ENCODE measurements at places on chromosomes 16 and 17.

DNA sequence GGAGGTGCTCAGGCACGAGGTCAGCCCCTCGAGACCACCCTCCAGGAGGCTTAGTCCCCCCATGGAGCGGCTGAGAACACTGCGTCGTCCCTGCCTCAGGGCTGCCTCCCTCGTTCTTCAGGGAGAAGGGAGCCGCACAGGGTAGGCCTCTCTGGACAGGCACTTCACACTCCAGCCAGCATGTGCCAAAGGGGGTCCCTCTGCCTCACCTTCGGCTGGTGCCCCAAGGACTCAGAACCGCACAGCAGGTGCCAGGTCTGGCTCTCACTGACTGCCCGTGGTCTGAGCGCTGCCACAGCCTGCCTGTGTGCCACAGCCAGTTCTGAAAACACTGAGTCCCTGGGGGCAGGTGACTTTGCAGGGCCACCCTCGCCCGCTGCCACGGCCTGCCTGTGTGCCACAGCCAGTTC is 7.1 kb downstream of the P2RX5 start:
- no peak for DNase-seq

- DNase-seq: no peak
Measured at GRCh38 chr17:6796017-6796886, 20.2 kb downstream of the FBXO39 start.

DNA sequence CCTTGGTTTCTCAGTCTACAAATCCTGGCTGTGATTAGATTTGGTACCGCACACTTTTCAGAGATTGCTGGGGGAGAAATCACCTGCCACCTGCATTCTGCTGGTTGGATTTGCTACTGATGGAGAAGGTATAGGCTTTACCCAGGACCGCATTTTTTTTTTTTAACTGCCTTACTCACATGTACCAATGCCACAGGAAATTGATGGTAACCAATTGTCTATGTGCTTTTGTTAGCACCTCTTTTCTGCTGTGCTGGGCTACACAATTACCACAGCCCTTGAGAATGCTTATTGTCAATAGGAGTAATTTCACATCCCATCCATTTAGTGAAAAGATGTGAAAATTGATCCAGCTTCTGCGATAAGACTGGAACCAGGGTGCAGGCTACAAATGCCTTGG is 74.4 kb upstream of the TANC2 start:
- no peak for DNase-seq

DNA sequence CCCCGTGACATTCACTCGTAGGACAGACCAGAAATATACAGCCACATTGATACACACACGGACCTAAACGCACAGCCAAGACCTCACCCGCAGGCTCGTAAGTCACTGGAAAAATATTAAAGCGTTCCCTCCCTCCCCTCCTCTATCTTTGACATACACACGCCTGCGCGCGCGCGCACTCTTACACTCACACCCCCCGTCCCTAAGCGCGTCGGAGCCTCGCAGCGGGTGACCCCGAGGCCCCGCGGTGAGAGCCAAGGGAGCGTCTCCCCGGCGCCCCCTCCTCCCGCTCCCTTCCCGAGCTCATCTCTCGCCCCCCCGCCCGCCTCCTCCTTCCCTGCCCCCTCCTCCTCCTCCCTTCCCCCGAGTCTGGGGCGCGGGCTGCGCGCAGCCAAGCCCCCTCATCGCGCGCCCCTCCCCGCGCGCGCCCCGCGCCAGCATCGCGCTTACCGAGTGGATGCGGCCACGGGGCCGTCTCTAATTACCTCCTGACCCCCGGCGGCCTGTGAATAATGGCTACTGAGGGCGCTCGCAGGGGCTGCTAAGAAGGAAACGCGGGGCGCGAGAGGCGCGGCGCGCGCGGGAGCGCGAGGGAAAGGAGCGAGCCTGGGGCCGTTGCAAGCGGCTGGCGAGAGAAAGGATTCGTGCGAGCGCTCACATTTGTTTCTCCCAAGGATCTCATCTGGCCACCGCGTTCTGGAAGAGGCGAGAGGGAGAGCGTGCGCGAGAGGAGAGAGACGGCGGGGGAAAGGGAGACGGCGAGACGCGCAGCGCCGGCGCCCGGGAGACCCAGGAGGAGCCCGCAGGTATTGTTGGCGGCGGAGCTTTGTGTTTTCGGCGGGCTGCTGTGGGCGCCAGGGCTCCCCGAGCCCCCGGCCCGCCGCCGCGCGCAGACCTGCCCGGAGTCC is 42.4 kb downstream of the RAI1 start:
- DNase-seq: peak; percentile 17

- no peak for DNase-seq
Measured at GRCh38 chr17:39801055-39801454, 63.1 kb downstream of the IKZF3 start.

- DNase-seq: no peak
Measured at GRCh38 chr16:75754141-75754540, 27.9 kb upstream of the CPHXL start.

- DNase-seq: no peak
Measured at GRCh38 chr16:27400751-27401620, 988 bp upstream of the IL21R start.

GRCh38 chr17:81329927-81330883 is 35.1 kb upstream of the SLC38A10 start:
- DNase-seq: no peak

GRCh38 chr17:17579691-17580090 is 11.8 kb downstream of the PEMT start:
- DNase-seq: no peak

GRCh38 chr16:842061-842476 is 41.5 kb upstream of the GNG13 start:
- no peak for DNase-seq

GRCh38 chr17:75260641-75261335 is 618 bp downstream of the GGA3 start:
- DNase-seq: peak; percentile 74

- no peak for DNase-seq
Measured at GRCh38 chr16:84477661-84478060, 26.8 kb downstream of the MEAK7 start.

Measured in stimulated activated CD4-positive, alpha-beta T cell treated with anti-CD3 and anti-CD28 coated beads, Interleukin-4, amount 100 ng/mL, for 24 hours (primary cell).